ENCODE measurements at places on chromosomes 4 and X.

- DNase-seq = no peak
Observed at GRCh38 chrX:31591355-31591754, 519.5 kb upstream of the FTHL17 start.

GRCh38 chrX:119895843-119896326 lies at the start of gene AKAP14:
AKAP14 (plus strand) TSS chrX:119895893; CDS start chrX:119903224, 7,331 bp downstream.
- no peak for DNase-seq

DNA sequence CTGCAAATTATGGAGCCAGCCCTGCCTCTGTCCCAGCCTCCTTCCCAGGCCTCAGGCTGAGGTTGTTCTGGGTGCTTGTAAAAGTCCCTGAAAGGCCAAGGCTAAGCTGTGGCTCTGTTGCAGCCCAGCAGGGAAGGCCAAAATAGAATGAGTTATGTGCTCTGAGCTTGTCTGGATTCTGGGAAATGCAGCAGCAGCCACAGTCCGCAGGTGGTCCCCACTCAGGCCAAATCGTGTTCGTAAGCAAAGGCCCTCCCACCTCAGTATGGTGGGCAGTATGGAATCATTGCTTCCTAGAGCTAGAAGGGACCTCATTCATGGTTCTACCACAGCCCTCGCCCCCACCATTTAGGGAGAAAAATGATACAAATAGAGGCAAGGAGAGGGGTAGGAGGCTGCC lies 4.7 kb upstream of the TCEAL1 start:
- DNase-seq = no peak

- no peak for DNase-seq
Observed at GRCh38 chr4:185201977-185202962, 1.5 kb downstream of the CFAP97 start.

DNA sequence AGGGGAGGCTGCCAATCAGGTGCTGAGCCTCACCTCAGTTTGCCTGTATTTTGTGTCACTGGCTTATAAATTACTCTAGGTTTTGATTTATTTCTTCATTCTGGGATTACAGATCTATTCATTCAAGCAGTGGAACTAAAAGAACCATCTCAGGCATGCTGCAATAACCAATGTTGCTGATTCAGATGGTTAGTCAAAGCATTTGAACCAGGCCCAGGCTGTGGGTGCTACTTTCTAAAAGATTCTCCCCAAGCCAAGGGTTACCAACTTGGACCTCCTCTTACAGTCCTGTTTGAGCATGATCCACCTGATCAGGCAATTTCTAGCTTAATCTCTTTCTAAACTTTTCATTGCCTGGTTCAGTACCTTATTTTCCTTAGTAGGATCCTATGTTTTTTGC lies 67.2 kb downstream of the TMEM131L start:
- no peak for DNase-seq

GRCh38 chrX:14896273-14896672 lies 23.1 kb downstream of the MOSPD2 start:
- no peak for DNase-seq

- no peak for DNase-seq
Observed at GRCh38 chr4:106618956-106619355, 250.4 kb upstream of the GIMD1 start.

DNA sequence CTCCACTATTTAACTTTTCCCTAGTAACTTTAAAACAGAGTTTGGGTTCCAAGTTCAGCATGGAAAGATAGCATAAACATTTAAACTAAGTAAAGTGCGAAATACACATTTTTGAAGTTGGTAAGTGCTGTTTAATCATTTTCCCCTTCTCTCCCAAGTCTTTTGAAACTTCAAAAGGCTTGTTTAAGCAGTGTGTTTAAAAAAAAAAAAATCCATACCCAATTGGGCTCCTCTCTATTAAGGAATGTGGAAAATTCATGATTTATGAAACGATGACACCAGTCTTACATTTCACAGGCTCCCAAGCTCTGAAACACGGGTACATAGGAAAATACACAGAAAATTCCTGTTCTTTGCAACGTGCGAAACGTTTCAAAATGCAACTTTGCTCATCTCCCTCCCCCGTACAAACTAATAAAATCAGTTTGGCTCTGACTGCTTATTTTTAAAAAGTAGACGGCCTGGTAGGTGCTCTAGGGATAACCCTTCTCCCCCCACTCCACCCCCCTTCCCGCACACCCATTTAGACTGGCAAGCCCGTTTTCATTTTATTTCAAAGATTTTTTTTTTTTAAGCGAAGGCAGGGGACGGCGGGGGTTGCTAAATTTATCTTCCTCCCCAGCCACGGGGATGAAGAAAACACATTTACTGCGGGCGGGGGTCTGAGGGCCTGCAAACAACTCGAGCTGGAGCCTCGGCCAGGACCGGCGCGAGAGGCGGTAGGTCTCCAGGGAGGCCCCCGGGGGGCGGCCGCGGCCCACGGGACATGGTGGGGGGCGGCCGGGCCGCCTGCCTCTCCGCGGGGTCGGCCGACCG lies 786 bp upstream of the ZFX start:
- DNase-seq = no peak

GRCh38 chr4:2041239-2042130 lies 17.6 kb upstream of the NAT8L start:
- DNase-seq = peak; percentile 35

GRCh38 chrX:153637121-153638040 lies 9.6 kb upstream of the DUSP9 start:
- DNase-seq = no peak

- DNase-seq = no peak
Observed at GRCh38 chr4:42466273-42466844, 69.1 kb downstream of the SHISA3 start.

DNA sequence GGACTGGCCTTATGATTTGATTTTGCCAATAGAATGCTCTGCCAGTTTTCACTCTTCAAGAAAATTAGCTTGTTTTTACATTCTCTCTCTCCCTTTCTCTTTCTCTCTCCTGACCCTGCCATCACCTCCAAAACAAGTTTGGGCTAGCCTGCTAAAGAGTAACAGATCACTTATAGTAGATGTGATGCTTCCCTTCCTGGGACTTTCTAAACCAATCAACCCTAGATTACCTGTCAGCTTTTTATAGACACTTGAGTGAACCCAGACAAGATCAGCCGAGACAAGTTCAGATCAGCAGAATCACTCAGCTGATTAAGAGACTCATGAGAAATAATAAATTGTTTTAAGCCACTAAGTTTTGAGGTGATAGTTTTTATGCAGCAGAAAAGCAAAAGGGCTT lies 521.2 kb downstream of the ANKRD50 start:
- DNase-seq = no peak

- DNase-seq = peak; percentile 15
Observed at GRCh38 chrX:16185725-16186136, 18.4 kb downstream of the MAGEB17 start.

- no peak for DNase-seq
Observed at GRCh38 chr4:169098532-169098931, 88.5 kb upstream of the CBR4 start.

- DNase-seq = no peak
Observed at GRCh38 chrX:44245733-44246132, 97.7 kb downstream of the EFHC2 start.

DNA sequence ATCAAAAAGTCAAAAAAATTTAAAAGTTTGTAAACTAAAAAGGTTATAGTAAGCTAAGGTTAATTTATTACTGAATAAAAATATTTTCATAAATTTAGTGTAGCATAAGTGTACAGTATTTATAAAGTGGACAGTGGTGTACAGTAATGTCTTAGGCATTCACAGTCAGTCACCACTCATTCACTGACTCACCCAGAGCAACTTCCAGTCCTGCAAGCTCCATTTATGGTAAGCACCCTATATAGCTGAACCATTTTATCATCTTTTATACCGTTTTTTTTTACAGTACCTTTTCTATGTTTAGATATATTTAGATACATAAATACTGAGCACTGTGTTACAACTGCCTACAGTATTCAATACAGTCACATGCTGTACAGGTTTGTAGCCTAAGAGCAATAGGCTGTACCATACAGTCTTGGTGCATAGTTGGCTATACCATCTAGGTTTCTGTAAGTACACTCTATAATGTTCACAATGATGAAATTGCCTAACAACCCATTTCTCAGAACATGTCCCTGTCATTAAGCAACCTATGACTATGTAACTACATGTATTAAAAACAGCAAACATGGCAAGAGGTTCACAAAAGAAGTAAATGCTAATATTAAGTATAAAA lies 18.6 kb downstream of the ACSL4 start:
- DNase-seq = no peak

DNA sequence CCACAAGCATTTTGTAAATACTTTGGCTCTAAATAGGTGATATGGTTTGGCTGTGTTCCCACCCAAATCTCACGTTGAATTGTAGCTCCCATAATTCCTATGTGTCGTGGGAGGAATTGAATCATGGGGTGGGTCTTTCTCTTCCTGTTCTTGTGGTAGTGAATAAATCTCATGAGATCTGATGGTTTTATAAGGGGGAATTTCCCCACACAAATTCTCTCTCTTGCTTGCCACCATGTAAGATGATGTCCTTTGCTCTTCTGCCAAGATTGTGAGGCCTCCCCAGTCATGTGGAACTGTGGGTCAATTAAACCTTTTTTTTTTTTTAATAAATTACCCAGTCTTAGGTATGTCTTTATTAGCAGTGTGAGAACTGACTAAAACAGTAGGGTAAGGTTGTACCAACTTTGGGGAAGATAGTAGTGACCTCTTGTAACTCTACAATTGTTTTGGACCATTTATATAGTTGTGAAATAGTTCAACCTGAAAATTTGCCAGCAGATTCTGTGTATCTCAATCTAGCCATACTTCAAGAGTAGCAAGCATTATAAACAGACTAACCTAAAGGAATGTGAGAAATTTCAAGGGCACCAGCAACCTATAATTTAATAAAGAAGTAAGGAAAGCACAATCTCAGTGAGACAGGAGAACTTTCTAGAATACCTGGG lies 727.8 kb downstream of the GRID2 start:
- DNase-seq = no peak

DNA sequence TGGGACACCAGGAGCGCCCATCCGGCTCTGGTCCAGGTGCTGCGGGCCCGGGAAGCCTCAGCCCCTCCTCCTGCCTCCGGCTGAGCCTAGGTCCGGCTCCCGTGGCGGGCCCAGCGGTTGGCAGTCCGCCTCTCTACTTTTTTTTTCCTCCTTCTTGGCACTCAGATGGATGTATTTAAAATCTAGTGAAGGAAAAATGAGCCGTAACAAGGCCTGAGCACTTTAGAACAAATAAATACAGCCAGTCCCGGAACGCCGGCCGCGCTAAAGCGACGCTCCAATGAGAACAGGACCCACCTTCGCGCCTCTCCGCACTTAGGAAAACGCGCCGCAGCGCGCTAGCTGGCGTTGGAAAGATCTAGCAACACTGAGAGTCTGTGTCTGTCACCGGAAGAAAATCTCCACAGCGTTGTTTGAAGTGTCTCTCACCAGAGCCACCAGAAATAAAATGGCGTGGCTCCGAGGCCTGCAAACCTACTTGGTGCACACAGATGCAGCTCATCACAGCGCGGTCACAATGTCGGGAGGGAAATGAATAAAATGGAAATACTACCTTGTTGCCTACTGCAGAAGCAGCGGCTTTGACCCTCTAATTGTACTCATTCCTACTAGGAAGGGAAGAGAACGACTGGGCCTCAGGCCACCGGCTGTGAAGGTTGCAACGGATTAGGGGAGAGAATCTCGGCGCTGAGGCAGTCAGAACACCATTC lies 4.7 kb downstream of the NEUROG2 start:
- DNase-seq = no peak

Measured in AG09319 (cell line).